SK-N-SH treated with all-trans-retinoic acid at 6 μM for 48 hours (cell line): ENCODE measurements at places on chromosomes 3 and 15.

DNA sequence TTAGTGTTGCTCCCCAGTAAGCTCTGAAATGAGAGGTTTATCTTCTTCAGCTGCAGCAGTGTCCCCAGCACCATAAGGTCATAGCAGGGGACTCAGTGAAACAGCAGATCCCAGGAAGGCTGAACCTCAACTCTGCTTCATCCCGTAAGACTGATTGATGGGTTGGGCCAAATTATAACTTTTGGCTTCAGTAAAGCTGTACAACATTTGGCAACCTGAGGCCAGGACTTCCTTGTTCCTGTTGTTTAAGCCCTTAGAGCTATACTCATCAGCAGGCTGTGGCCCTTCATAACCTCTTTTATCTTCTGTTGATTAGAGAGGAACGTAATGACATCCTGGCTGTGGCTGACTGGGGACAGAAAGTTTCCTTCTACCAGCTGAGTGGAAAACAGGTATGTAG lies 29.0 kb downstream of the IFT122 start:
- no peak for ATAC-seq

GRCh38 chr3:117756563-117756962 lies 1047.0 kb downstream of the TUSC7 start:
- peak; percentile 62; the same call in 2 of the 3 replicates for ATAC-seq

GRCh38 chr3:112688085-112688769 lies 47.3 kb upstream of the CCDC80 start:
- ATAC-seq, result no peak

- ATAC-seq, result 0 out of 3 replicates have a peak, but pooled peaks have one; percentile 42
These were observed 17.3 kb downstream of the RNF168 start for GRCh38 chr3:196486263-196486662.

- ATAC-seq, result no peak
These were observed 27.1 kb upstream of the AP4E1 start for GRCh38 chr15:50881121-50882048.

- ATAC-seq, result no peak
These were observed 124.6 kb upstream of the LYSMD4 start for GRCh38 chr15:99857836-99858235.

GRCh38 chr3:72099326-72100079 lies 314.6 kb upstream of the PROK2 start:
- no peak for ATAC-seq

DNA sequence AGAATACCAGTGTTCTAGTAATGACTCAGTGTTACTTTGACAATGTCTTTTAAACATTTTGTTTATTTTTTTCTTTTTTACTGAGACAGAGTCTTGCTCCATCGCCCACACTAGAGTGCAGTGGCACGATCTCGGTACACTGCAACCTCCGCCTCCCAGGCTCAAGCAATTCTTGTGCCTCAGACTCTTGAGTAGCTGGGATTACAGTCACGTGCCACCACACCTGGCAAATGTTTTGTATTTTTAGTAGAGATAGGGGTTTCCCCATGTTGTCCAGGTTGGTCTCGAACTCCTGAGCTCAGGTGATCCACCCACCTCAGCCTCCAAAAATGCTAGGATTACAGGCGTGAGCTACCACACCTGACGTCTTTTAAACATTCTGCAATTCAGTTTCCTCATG lies 15.7 kb downstream of the AQR start:
- ATAC-seq, result no peak
